Stimulated activated CD4-positive, alpha-beta T cell treated with anti-CD3 and anti-CD28 coated beads, TNF-alpha, amount 100 ng/mL, for 1 hour (primary cell): ENCODE measurements at places on chromosomes 2 and 18.

GRCh38 chr2:53516650-53517049, 251.0 kb upstream of the CHAC2 start:
- DNase-seq, result no peak

DNA sequence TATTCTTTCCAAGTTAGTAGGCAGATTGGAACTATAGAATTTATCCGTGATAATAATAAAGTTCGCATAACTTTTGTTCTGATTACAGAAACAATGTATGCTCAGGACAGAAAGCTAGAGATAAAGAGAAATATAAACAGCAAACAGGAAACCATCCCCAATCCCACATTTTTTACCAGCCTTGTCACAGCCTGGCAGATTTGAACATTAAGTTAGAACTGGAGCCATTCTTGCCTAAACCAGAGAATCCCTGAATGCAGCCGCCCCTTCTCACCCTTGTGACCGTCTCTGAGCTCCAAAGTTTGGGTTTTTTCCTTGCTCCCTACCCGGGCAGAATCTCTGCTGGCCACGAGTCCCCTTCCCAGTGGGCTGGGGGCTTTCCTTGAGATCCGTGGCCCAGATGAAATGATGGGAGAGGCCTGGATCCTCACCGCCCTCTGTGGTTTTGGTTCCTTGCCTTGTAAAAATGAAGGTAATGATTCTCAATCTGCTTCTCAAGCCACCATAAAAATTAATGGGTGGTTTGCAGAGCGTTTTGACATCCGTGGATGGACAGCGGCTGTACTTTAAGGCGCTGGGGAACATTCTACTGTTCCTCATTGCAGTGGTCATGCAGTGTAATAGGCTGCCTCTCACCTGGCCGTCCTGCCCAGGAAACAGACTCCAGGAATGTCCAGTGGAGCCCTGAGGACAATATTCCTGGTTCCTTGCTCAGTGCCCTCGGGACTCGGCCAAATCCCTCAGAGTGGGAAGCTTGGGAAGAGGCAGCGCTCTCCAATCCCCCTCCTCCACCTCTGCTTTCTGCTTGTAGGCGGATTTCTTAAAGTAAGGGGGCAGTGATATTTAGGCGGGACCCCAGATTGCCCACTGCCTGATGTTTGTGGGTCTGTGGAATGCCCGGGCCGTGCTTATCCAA, 1.6 kb downstream of the SH3BP4 start:
- DNase-seq, result no peak

DNA sequence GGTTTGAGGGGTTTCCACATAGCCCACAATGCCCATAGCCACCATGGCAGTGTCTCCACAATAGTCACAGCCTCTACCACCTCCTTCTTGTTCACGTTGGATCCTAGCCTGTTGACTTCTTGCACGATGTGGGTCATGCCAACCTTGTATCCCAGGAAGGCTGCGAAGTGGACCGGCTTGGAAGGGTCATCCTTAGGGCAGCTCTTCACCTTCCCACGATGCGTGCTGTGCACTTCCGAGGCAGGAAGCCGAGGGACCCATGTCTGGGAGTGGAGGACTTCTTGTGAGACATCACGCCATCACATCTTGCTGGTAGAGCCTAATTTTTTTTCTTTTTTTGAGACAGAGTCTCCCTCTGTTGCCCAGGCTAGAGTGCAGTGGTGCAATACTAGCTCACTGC, 144.6 kb upstream of the ASB18 start:
- DNase-seq, result no peak

DNA sequence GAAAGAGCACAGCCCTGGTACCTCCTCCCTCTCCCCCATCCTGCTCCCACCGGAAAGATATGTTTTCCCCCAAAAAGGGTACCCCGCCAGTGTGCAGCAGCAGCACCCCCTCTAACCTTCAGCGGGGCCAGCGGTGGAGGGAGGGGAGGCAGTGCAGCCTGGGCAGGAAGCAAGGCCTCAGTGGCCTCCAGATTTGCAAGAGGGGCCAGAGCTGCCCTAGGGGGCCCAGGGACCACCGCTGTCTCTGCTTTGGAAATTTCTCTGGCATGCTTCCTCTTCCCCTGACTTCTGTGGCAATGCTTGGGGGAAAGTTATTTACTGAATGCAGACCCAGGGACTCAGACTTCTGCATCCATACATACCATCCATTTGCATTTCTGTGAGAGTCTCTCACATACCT, 111.5 kb downstream of the KLHL29 start:
- DNase-seq, result no peak

GRCh38 chr2:201260302-201260800, at the start of gene CASP8:
Gene CASP8 (plus strand): TSS chr2:201260536. CDS start chr2:201266487, 5,951 bp downstream.
- peak; percentile 44 for DNase-seq

DNA sequence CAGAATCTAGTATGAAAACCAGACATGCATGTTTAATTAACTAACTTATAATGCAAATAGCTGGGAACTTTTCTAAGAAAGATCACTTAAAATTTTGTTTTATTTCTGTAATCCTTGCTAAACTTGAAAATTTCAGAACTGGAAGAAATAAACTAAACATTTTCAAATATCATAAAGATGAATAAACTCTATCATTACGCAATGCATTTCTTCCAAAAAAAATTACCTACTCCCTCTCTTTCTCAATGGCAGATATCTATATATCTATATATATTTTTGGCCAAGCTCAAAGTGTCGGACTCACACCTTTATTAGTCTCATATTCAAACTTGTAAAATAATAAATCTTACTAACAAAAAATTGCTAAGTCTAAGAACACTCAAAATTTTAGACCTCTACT, 158.1 kb downstream of the SLC39A10 start:
- DNase-seq, result no peak

DNA sequence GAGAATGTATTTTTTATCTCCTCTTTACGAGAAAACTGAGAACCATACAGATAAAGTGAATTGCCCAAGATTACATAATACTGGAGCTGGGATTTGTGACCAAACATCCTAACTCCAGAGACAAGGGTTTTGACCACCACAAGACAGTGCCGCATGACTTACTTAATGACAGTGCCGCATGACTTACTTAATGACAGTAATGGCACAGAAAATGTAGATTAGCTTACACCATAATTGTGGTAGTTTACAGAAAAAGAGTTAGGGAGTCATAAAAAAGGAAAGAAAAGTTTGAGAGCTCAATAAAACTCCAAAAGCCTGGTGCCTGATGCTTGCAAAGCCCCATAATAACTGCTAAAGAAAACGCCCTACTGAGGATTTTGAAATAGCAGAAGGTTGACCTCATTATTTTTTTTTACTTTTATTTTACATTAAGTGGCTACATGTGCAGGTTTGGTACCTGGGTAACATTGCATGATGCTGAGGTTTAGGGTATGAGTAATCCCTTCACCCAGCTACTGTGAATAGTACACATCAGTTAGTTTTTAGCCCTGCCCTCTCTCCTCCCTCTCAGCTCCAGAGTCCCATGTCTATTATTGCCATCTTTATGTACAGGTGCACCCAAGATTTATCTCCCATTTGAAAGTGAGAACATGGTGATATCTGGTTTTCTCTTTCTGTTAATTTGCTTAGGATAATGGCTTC, 310.0 kb upstream of the UBE2E3 start:
- no peak for DNase-seq

GRCh38 chr18:7856733-7857132, 289.6 kb downstream of the PTPRM start:
- no peak for DNase-seq

DNA sequence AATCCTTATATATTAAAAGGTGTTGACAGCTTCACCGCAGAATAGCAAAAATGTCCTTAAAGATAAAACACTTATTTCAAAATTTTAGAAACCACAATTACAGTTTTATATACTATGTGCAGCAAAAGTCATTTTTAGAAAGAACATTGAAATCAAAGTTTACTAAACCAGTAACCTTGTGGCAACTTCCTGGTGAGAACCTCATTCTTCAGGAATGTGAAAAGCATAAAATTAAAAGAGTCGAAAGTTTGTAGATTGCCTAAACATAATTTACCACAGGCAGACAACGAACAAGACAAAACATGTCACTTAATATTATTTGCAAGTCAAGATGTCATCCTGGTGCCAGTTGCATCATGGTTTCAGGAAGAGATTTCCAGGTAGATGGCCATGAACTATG, 108.3 kb upstream of the NRP2 start:
- no peak for DNase-seq

DNA sequence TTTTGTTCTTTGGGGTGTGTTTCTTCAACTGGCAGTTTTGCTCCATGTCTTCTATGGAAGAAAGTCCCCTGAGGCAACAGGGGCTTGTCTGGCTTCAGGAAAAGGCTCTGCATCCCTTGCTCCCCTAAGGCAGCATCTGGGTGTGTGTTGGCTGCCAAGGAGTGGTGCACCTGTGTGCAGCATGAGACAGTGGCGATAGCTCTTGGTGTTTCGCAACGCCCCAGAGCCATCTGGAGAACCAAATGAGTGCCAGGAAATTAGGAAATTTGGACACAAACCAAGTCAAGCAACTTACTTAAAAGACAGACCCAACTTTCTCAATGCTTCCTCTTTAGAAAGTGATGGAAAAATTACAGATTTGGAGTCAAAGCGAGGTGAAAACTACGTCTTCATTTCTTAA, 1044.4 kb upstream of the CNTNAP5 start:
- no peak for DNase-seq

GRCh38 chr2:47620770-47621437, 162.0 kb upstream of the MSH6 start:
- DNase-seq, result no peak

DNA sequence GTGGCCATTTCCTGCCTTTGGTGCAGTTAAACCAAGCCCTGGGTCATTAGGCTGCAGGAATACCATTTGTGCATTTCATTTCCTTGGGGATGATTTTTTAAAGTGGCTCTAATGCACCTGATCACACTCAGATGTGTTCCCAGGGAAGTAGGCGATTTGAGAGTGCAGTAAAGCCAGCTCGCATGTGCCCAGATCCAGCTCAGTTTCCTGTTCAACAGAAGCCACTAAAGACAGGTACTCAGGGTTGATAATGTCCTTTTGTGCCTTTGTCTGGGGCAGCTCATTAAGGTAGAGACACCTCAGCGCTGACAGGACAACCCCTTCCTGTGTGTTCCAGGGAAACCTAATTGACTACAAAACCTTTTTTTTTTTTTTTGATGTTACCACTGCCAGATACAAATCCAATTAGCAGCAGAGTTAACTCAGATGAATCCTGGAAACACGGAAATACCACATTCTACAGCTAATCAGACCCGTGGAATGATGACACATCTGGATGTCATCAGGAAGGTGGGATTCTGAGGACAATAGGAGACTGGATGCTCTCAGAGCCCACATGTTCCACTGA, 15.2 kb upstream of the CHRNA1 start:
- DNase-seq, result no peak

DNA sequence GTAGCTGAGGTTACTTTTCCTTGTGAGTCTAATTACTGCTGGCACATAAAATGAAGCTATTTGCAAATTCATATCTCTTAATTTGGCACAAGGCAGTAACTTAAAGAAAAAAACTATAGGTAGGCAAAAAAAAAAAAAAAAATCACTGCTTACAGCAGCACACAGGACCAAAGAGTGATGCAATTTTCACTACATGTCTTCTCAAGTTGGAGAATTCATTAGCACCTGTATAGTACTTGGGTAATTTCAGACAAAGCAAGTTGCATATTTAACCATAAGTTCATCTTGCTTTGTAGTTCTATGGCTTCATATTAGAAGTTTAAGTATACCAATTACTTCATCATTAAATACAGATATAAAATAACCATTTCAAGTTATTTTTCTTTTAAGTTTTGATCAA, 33.7 kb upstream of the RBBP8 start:
- DNase-seq, result no peak

GRCh38 chr2:105834931-105835330, 90.2 kb downstream of the NCK2 start:
- no peak for DNase-seq

GRCh38 chr2:182767578-182767977, 51.5 kb downstream of the DNAJC10 start:
- DNase-seq, result no peak

GRCh38 chr2:16166327-16166981, 226.1 kb downstream of the MYCN start:
- DNase-seq, result no peak

DNA sequence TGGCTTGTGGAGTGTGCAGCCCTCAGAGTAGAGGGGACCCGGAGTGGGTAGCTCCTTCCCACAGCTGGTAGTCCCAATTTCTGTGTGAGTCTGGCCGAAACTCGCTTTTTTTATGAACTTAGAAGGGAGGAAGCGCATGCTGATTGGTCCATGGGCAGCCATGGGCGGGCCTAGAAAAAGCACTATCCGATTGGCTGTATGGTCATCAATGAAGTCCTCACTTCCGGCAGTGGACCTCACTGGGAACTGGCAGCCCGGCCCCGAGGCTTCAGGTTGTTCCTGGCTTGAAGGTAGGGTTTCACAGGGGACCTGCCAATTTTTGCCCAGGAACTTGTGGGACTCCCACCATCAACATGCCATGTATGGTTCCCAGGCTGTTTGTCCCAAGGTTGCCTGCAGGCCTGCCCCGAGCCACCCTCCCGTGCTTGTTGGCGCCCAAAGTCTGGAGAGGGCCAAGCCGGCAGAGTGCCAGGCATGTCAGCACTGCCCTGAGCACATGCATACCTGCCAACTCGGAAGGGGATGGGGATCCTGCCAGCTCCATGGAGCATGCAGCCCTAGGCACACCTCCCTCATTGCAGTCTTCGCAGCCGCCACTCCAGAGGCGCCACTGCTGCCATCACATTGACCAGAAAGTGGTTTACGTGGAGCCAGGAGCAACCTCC, 98.5 kb downstream of the ATP9B start:
- DNase-seq, result no peak

DNA sequence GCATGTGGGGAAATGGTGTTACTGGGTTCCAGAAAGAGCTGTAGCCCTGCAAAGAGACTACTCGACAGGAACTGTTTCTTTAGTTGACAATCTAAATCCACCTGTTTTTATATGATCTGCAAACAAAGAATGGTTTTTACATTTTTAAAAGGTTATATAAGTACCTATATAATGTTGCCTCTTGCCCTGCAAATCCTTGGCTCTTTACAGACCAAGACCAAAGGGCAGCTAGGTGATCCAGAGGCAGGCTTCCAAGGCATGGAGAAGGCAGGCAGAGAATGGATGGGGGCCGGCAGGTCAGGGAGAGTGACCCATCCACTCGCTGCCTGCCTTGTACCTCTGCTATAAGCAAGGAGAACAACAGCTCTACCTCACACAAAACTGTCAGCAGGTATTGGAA, 173.6 kb downstream of the ANTXR1 start:
- no peak for DNase-seq

- no peak for DNase-seq
Observed at GRCh38 chr2:660586-661359, 16.4 kb downstream of the TMEM18 start.

DNA sequence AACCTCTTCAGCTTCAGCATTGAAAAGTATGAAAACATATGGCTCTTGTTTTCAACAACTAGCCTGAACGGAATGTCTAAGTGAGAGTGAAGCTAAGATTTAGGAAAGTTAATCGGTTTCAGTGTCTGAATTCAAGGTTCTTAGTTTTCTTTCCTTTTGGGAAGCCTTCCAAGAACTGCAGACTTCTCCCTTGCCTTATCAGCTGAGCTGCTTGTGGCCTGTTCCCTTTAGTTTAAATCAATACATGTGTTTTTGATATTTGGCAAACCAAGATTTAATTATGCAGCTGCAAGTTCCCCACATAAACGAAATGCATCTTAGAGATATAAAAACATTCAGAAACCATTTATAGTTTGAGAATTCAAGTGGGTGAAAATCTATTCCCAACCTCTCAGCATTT, 274.3 kb upstream of the NRP2 start:
- no peak for DNase-seq
